ENCODE measurements at places on chromosomes 13 and 19.

GRCh38 chr19:7200736-7201135 is 93.5 kb downstream of the INSR start:
- no peak for DNase-seq

GRCh38 chr19:47495478-47496372 is 11.7 kb upstream of the KPTN start:
- DNase-seq: no peak

DNA sequence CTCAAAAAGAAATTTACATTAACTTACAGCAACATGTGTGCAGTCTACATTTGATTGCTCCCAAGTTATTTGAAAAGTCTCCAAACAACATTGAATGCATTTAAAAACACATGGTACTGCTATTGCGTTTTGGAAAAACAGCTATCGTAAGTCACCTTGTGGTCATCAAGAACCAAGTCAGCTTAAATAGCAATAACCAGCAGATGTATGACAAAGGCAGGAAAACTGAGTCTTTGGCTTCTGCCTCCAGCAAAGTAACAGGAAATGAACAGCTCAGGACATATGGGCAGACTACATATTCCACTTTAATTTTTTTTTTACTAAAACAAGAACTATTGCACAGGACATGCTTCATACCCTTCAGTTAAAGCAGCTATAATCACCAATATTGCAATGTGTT is 580.6 kb upstream of the SPRY2 start:
- no peak for DNase-seq

- DNase-seq: peak; percentile 100
Measured at GRCh38 chr19:10717356-10718204, at the start of gene DNM2. Gene DNM2, plus strand, starts transcription at chr19:10718079. Its CDS starts 164 bp downstream, at chr19:10718243.

DNA sequence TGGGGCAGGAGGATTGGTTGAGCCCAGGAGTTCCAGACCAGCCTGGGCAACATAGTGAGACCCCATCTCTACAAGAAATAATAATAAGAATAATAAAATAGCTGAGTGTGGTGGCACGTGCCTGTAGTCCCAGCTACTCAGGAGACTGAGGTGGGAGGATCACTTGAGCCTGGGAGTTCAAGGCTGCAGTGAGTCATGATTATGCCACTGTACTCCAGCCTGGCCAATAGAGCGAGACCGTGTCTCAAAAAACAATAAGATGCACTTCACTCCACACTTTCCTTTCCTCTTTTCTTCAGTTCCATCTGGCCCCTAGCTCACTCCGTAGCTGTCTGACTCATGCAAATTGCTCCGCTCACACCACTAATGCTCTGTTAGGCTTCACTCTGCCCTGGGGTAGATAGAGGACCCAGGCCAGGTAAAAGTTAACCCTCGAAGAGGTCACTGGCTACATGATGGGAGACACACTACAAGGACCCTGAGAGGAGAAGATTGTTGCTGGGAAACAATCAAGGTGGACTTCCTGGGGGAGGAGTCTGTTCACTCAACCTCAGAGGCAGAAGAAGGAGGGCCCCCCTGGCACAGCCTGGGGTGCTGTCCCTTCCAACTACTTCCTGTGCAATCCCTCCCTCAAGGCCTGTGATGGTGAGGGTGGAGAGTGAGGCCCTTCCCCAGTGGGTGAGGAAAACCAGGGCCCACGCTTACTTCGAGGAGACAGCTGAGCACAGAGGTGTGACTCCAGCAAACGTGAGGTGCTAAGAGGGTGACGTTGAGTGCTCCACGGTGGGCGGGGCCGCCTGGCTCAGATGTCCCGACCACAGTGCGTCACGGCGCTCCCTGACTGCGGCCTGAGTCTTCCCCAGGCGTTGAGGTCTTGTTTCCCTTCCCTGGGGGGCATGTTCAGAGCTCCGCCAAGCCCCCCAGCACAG is 8.8 kb upstream of the TNFSF9 start:
- no peak for DNase-seq

DNA sequence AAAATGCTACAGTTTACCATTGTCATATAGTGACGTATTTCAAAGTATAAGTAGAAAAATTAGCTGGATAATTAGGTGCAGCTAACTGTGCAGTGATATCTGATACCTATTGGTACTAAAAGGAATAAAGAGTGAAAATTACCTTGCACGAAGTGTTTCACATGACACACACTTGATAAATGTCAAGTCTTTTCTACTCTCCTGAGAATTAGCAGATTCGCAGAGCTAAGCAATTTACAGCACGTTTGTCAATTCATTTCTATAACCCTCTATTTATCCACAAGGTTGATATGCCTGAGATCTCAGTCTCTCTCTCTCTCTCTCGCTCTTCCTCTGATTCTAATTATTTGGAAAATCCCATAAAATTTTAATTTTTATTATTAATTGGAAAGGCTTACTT is 1109.0 kb downstream of the EFNB2 start:
- no peak for DNase-seq

GRCh38 chr19:48354332-48354992 is 9.3 kb downstream of the TMEM143 start:
- DNase-seq: no peak

GRCh38 chr19:29702161-29702962 is 12.7 kb downstream of the C19orf12 start:
- DNase-seq: no peak

GRCh38 chr13:39527961-39528660 is 74.9 kb downstream of the LHFPL6 start:
- no peak for DNase-seq

- no peak for DNase-seq
Measured at GRCh38 chr13:20057214-20057613, 98.7 kb downstream of the ZMYM2 start.

DNA sequence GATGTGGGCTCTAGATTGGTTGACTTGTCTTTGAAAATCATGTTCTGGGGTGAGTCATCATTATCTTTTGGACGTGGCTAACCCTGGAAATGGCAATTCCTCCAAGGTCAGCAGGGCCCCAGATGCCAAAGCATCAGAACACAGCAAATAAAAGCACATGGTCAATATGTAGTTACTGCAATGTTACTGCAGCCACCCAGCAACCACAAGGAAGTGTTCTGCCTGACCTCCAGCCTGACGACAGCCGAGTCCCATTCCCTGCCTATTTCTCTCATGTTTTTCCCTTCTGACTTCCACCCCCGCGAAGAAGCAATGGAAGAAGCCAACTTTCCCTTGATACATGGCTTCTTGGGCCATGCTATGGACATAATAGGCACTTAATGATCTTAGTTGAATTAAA is 577.9 kb downstream of the IRS2 start:
- DNase-seq: no peak

DNA sequence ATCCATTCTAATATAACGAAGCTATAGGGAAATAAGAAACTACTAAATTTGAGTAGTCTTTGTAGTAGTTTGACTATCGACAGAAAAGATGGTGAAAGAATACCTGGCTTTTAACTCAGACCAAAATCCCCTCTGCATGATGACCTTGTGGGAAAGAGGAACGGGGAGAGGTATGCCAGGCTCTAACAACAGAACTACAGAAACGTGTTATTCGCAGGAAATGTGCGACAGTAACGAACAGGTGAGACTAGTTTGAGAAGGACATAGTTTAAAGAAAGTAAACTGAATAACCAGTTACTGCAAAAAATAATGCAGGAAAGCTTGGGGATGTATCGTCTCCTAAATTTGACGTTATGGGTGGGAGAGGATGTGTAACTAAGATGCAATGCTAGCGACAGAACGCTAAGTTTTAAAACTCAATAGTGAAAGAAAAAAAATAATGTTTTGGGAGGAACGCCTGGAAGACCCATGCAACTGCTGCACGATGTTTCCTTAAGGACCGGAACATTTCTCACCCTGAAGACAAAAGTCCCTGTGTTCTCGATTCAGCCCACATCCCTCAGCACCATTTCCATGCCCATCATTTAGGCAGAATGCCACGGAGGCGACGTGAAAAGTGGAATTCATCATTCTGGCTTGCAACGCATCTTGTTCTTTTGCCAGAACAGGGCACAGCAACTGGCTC is 1.6 kb upstream of the RAP2A start:
- no peak for DNase-seq

DNA sequence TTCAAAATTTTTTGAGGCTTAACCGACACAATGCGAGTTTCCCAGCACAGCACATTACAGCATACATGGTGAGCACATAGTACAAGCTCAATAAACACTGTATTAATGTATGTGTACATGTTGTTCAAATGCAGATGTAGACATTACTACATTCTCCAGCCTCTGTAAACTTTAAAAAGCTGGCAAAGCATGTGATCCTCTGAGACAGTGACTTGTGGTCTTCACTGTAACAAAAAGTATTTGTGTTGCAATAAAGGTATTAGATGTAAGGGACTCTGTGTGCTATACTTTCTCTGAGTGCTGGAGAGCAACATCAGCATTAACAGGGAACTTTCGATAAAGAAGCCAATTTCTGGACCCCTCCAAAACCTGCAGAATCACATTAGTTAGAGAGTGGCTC is 46.4 kb upstream of the ZNF254 start:
- no peak for DNase-seq

- DNase-seq: no peak
Measured at GRCh38 chr19:13207846-13208671, 57.8 kb downstream of the IER2 start.

- DNase-seq: no peak
Measured at GRCh38 chr19:1080360-1081161, 13.6 kb downstream of the ARHGAP45 start.

GRCh38 chr13:102777736-102778135 is 4.2 kb upstream of the TEX30 start:
- DNase-seq: no peak

GRCh38 chr19:12098040-12098439 is 33.5 kb downstream of the ZNF844 start:
- DNase-seq: no peak

DNA sequence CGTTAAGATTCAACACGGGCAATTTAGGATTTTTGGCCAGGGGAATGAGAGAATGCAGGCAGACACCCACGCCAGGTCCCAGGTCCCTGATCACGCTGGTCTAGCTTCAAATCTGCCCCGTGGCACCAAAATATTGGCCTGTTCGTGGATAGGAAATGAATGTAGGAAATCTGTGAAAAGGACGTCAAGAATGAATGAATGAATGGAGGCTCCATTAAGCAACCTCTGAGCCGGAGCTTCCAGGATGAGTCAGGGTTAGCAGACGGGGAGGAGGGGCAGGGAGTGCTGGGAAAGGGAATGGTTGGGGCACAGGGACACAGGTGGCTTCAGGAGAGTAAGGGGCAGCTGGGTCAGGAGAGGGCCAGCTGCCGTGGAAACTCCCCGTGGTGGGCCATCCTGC is 4.2 kb downstream of the SULT2B1 start:
- no peak for DNase-seq

DNA sequence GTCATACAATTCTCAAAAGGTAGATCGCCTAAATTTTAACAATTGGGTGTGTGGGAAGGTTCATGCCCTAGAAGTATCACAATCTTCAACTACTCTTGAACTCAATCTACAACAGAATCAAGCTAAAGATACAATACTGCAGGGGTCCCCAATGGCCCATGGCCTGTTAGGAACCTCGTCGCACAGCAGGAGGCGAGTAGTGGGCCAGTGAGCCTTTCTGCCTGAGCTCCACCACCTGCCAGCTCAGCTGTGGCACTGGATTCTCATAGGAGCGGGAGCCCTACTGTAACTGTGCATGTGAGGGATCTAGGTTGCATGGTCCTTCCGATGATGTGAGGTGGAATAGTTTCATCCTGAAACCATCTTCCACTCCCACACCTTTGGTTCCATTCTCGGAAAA is 230.6 kb downstream of the KLF12 start:
- no peak for DNase-seq

GRCh38 chr13:26074706-26075105 is 22.9 kb upstream of the SHISA2 start:
- no peak for DNase-seq

DNA sequence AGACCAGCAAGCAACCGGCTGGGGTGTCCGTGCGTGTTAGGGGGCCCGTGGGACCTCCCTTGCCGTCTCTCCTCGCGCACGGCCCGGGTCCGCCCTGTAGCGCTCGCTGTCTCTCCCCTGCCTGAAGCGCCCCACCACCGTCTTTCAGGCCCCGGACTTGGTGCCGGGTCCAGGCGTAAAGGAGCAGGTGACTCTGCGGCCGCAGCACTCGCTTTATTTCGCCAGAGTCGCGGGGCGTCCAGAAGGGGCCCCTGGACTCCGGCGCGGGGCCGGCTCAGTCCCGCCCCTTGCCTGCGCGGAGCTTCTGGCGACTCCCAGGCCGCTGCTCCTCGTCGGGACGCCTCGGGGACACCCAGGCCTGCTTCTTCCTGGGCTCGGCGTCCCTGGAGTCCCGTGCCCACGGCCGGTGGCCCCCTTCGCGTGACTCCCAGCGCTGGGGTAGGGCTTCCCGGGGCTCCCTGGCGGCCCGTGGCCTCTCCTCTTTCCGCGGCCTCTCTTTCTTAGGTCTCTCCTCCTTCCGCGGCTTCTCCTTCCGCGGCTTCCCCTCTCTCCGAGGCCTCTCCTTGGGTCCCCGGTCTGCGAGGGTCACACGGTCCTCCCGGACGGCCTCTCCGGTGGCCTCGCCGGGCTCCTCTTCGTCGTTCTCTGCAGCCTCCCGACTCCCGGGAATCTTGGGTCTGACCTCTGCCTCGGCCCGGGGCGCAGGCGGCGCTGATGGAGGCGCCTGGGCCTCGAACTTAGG is 3.1 kb downstream of the AMH start:
- no peak for DNase-seq

DNA sequence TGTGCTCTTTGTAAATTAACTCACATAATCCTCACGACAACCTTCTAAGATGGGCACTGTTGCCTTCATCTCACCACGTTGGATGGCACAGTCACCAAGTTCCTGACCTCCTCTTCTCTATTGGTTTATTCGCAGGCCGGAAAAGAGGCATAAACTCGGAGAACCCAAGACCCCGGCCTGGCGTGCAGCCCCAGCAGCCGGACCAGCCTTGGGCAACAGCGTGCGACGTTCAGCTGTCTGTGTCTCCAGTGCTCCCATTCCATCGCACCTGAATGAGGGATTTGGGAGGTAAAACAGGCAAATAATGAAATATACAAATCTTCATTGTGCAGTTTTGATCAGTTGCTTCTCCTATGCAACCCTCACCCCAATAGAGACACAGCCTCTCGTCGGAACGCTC is 34.5 kb upstream of the GAS6 start:
- no peak for DNase-seq

GRCh38 chr13:45690636-45691035 is 11.5 kb upstream of the CBY2 start:
- DNase-seq: no peak

GRCh38 chr13:90238413-90238812 is 1109.1 kb upstream of the MIR17HG start:
- DNase-seq: no peak

GRCh38 chr13:100636441-100636840 is 38.2 kb downstream of the TMTC4 start:
- no peak for DNase-seq

GRCh38 chr19:3095441-3096191 is 1.5 kb downstream of the GNA11 start:
- no peak for DNase-seq

- no peak for DNase-seq
Measured at GRCh38 chr19:17754634-17755442, 3.6 kb downstream of the FCHO1 start.

DNA sequence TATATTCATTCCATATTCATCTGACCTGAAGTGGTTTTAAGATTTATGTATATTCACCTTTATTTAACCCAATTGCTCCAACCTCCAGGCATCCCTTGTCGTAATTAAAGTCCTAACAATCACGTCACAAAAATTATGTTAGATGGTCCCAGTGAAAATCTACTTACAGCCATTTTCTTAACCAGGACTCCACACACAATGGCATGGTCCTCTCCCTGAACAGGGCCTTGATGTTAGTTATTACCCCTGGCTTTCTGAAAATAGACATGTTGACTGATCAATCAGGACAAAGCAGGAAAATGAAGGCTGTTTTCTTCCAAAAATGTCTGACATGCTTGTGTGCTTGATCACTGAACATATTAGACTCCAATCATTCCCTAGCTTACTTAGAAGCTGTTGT is 542.7 kb upstream of the SLITRK5 start:
- DNase-seq: no peak

All from SK-N-MC (cell line).